Fibroblast of pulmonary artery (primary cell): ENCODE measurements at places on chromosomes 7 and 10.
A peak's percentile ranks its signal among the peaks of the same experiment; 100 is the strongest.

DNA sequence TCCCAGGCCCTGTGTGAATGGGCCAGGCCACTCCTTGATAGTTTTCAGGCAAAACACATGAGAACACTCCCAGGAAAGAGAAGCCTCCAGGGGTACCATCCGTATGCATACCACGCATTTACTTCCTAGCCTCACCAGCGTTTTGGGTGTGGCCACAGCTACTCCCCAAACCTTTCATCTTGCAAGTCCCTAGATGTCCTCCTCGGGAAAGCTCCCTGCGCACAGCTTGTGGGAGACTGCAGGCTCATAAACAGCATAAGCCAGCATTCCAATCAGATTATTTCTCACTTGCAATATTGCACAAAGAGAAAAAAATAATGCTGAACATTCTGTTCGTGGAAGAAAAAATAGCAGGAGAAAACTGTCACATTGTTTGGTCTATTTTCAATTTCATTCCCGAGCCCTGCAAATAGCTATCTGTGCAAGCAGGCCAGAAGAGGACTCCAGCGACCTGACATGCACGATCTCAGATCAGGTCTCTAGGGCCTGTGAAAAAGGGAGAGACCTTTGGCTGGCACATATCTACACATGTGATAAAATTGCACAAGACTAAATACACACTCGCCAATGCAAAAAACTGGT is 175.6 kb downstream of the PLXNA4 start:
- DNase-seq = no peak

- peak; percentile 68 for DNase-seq
These were observed 174.4 kb downstream of the MDFIC start for GRCh38 chr7:115096262-115096661.

DNA sequence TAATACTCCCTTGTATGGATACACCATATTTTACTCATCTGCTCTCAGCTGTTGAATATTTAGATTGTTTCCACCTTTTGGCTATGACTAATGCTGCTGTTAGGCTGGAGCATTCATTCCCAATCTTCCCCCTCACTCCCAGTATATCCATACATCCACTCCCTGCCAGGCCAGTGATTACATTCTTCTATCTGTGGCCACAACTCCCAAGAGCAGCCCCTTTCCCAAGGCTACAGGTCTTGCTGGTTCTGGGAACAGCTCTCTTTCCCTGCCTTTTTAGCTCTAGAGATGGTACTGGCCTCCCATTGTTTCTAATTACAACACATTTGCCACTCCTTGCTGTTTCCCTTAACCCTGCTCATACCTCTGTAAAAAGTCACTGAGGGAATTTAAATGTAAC is 28.2 kb downstream of the SFR1 start:
- DNase-seq = no peak

- DNase-seq = peak; percentile 75
These were observed 203.5 kb downstream of the RNLS start for GRCh38 chr10:88379575-88379974.

DNA sequence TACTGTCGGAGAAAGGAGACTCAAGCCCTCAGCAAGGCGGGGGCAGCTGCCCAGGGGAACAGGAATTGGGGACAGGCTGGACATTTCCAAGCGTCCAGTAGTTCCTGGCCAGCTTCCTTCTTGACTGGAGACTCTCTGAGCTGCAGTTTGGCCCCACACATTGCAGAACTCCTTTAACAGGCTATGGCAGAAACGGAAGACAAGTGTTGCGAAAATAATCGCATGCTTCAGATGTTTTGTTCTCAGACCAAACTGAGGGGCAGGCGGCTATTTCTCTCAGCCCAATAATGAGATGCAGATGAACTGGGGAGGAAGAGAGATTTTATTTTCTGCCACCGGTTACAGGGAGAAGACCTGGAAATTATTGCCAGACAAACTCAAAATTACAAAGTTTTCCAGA is 88.0 kb upstream of the PFKP start:
- peak; percentile 33 for DNase-seq

GRCh38 chr7:18153183-18153748 is 125.6 kb upstream of the PRPS1L1 start:
- DNase-seq = no peak

DNA sequence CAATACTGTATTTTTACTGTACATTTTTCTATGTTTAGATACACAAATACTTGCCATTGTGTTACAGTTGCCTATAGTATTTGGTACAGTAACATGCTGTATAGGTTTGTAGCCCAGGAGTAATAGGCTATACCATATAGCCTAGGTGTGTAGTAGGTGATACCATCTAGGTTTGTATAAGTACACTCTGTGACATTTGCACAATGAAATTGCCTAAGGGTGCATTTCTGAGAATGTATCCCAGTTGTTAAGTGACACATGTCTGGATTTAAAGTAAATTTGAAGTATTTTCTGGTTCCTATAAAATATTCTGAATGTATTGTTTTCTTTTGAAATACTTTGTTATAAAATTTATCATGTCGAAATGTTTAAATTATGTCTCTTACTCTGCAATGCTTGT is 7.2 kb downstream of the CDK14 start:
- no peak for DNase-seq

DNA sequence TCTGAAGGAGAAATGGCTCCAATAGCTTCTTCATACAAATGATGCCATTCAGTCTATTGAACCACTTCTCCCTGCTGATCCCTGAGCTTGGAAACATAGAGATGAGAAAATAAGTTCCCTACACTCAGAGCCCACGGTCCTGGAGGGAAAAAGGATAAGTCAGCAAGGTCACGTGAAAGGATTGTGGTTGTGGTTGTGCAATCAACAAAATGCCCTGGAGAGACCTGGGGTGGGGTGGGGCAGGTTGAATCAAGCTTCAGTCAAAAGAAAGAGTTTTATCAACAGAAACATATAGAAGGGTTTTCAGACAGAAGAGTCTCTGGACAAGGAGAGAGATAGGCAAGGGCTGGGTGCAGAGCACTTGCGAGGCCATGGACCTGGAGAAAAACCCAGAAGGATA is 30.1 kb downstream of the C10orf90 start:
- no peak for DNase-seq

DNA sequence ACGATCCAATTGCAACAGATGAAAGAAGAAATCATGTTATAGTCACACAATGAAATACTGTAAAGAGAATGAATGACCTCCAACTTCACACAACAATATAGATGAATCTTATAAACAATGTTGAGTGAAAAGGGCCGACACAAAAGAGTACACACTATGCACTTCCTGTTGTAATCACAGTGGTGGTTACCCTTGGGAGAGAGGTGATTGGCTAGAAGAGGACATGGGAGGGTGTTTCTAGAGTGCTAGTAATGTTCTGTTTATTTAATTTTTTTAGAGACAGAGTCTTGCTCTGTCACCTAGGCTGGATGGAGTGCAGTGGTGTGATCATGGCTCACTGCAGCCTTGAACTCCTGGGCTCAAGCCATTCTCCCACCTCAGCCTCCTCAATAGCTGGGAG is 82.5 kb downstream of the NDUFB2 start:
- DNase-seq = no peak

- DNase-seq = no peak
These were observed 17.5 kb upstream of the JAKMIP3 start for GRCh38 chr10:132048294-132048667.

DNA sequence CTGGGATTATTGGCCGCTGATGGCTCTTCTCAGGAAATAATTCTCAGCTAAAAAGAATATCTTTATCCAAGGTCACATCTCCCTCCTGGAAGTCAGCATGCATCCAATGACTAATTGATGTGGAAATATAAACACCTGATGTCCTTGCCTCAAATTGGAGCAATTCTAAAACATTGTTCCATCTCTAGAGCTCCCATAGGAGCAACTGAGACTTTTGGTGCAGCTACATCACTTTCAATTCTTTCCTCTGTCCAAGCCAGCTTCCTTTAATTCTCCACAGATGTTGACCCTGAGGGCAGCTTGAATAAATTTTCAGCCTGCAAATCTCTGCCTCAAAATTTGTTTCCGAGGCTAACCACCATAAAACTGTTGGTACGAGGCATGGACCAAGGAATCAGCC is 43.9 kb upstream of the KCND2 start:
- no peak for DNase-seq

- DNase-seq = no peak
These were observed 34.2 kb upstream of the POM121L12 start for GRCh38 chr7:53001221-53001620.

- DNase-seq = peak; percentile 55
These were observed 151.5 kb downstream of the JAZF1 start for GRCh38 chr7:28029051-28029450.

DNA sequence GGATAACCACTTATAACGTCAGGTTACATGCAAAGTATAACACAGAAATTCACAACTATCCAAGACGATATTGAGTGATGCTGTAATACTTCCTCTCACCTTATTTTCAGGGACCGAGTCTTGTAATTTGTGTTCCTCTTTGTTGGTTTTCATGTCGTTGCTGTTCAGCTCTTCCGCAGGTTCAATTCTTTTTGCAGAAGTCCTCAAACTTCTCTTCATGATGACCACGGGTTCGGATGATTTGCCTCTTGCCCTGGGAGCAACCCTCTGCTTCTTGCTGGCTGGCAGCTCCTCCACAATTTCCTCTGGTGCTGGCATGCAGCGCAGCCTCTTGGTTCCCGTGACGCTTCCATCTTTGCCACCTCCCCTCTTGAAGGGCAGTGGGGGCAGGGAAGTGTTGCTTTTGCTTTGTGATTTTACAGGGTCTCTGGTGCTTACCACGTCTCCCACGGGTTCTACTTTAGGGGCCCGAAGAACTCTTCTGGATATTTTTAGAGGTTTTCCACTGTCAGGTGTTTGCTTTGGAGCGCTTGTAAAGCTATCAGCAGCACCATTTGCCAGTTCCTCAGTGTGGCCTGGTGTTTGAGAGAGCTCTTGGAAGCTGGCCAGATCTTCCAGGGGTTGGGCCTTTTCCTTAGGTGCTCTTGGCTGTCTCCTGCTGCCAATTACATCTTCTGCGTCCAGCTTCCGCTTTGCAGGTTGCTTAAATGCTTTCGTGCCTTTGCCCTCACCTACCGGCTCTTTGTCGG is 23.6 kb downstream of the MKI67 start:
- no peak for DNase-seq

GRCh38 chr7:99242682-99243081 is 30.0 kb upstream of the MYH16 start:
- DNase-seq = no peak
